ENCODE measurements at places on chromosomes 1 and 21.

GRCh38 chr21:21547368-21547953, 549.3 kb downstream of the NCAM2 start:
- DNase-seq = no peak

GRCh38 chr1:85452948-85453347, 12.0 kb downstream of the DDAH1 start:
- no peak for DNase-seq

DNA sequence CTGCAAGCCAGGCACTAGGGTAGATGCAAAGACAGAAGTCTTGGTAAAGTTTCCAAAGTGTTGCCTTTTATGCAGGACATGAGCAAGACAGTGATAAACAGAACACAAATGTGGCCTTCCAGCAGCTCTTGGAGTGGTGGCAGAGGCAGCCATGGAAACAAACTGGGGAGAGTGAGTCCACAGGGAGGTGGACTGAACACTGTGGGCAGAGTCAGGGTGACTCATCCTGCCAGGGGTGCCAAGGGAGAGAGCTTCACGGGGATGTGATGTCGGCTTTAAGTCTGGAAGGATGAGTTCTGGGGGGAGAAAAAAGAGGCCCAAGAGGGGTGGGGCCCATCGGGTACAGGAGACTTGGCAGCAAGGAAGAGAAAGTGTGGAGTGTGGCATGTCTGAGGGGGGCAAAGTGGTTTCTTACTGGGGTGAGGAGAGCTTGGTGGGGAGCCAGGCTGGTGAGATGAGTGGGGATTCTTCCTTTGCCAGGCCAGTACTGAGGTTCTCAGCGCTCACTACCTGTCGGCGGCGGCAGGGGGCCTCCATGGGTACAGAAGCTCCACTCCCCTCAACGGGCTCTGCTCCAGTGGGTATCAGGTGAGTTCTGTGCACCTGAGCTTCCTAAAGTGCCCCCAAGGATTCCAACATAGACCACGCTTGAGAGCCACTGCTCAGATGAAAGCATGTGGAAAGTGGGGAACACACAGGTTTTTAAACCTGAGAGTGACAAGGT, 41.8 kb downstream of the KIAA0040 start:
- DNase-seq = no peak

GRCh38 chr1:40059338-40059959, 18.9 kb downstream of the CAP1 start:
- no peak for DNase-seq

DNA sequence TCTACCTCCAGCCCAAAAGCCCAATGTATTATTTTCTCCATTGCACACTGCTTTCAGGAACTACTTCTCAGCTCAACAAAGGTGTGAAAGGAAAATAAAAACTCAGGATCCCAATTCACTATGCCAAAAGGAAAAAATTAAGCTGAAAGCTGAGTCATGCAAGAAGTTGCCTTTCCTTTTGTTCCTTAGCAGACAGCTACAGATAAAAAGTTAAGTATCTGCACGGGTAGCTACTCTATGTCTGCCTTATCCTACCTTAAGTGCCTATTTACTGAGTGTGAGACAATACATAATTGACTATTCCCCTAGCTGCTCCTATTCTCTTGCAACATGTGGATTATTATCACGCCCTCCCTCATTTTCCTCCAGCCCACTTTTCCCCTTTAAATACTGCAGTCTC, 84.1 kb downstream of the ADCY10 start:
- no peak for DNase-seq

DNA sequence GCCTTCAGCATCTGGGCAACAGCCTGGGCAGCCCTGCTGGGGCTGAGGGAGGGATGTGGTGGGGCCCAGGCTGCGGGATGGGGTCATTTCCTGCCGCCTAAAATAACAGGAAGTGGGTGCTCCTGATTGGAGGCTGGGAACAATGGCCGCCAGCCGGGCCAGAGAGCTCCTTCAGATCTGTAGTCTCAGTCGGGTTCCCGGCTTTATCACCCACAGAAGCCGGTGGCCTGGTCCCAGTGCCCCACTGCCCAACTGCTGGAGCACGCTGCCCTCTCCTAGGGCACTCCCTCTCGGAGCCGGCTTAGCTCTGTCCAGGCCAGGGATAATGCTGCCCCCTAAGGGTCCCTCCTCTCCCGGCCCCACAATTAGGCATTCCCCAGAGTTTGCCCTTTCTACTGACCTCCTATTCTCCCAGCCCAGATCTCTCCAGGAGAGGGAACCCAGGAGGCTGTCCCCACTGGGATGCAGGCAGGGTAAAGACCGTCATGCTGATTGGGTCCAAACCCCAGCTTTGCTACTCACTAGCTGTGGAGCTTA, 5.1 kb downstream of the MAP7D1 start:
- DNase-seq = no peak

GRCh38 chr1:181500636-181501035, 17.3 kb downstream of the CACNA1E start:
- no peak for DNase-seq

DNA sequence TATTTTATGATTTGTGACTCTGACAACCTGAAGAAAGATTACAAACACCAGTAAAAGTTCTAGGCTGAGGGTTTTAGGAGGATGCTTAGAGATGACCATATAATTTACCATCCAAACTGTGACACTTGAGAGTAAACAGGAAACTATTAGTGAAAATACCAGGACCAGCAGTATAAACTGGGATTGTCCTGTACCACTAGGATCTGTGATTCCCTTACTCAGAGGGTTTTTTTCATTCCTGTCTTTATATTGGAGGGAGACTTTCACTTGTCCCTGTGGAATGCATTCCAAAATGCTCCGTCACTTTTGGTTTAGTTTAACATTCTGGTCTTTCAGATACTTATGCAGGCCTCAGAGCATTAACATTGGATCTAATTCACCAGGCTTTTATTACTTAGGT, 482.9 kb downstream of the PTBP2 start:
- DNase-seq = no peak

DNA sequence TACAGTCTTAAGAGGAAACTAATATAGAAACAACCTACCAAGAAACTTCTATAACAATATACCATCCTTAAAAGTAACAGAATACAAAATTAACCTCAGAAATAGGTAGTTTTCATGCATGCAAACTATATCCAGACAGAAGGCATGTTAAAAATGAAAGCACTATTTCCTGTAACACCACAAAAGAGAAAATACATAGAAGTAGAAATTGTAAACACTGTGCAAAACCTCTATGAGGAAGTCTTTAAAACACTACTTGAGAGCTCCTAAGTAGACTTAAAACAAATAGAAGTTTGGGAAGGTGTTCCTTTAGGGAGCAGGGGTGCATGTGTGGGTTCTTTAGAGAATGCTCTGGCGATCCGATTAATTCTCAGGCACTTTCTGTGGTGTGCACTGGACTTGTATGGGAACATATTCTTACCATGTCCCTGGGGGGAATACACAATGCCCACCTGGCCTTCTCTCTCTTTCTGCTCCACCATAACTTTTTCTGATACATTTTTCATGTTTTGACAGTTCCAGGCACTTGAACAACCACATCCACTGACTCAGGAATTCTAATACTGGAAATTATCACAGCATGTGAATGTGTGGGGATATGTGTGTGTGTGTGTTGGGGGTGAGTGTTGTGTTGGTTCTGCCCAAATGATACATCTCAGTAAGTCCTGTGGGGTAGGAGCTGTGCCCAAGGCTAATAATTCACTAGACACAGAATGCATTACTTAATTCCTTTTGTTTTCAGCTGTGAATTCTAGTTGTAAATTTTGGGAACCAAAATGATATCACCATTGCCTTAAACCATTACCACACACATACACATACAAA, 866.3 kb upstream of the B3GALT2 start:
- DNase-seq = no peak

DNA sequence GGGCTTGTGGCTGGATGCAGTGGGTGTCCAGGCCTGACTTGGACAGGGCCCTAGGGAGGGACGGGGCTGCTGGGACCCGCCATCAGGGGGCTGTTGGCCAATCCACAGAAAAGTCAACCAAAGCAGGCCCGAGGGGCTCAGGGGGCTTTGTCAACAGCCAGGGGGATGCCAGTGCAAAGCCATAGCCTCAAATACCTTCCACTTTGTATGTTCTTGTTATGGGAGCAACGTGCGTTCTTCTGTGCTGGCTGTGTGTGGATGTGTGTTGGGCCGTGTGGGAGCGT, 35.4 kb upstream of the ARF1 start:
- DNase-seq = no peak

- DNase-seq = no peak
Observed at GRCh38 chr1:181453541-181454201, 29.6 kb upstream of the CACNA1E start.

- no peak for DNase-seq
Observed at GRCh38 chr1:172145231-172145651, 275.2 kb upstream of the C1orf105 start.

- peak; percentile 90 for DNase-seq
Observed at GRCh38 chr21:37220981-37221664, 46.0 kb downstream of the VPS26C start.

DNA sequence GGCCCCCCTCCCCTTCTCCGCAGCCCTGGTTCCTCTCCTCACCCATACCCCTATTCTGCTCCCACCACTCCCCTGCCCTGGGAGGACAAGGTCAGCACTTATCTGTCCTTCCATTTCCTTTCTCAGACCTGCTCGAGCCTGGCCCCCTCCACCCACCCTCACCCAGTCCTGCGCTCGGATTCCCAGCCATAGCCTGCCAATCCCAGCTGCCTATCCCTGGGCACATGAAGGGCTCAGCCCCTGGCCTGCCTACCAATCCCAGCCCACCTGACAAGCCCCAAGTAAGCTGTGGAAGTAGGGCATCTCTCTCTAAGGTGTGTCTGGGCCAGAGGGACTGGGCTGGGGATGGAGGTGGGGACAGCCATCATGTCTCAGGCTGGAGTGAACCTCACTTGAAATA, 5.4 kb downstream of the BLACAT1 start:
- DNase-seq = no peak

DNA sequence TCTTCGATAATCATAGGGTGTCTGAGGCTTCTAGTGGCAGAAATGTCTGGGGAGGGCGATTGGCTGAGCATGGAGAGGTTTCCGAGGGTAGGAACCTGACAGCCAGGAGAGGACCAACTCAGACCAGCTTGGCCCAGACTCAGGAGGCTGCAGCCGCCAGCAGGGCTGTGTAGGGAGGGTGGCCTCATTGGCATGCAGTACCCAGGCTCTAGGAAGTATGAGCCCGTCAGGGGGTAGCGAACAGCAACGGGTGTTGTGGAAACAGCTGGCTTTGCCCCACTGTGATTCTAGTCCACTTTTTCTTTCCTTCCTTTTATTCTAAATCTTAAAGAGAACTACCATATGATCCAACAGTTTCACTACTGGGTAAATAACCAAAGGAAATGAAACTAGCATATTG, 103.3 kb downstream of the DIRAS3 start:
- no peak for DNase-seq

GRCh38 chr1:70737125-70737524, 310.5 kb downstream of the PTGER3 start:
- DNase-seq = no peak

GRCh38 chr1:115453666-115454065, 115.6 kb upstream of the NGF start:
- DNase-seq = no peak
